Vagina (tissue), 2 donors: ENCODE measurements at places on chromosomes 16 and 17.
A peak's percentile ranks its signal among the peaks of the same experiment; 100 is the strongest.

DNA sequence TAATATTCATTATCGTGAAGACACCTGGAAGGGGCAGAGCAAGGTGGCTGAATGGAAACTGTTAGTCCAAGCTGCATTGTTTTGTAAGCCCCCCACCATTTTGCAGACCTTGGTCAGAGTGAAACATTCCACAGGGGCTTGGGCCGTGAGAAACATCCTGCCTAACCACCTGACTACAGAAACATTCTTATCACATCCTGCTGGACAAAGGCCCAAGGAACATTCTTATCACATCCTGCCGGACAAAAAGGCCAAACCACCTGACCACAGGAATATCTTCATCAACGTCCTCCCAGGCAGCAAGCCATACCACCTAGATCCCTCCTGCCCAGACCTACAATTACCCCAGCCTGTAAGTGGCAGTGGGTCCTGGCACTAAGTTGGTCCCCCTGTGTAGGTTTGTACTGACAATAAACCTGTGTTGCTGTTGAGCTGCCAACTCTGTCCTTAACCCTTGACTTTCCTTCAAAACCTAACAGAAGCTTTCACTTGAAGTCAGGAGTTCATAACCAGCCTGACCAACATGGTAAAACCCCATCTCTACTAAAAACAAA is 19.6 kb downstream of the ATF7IP2 start:
- DNase-seq = no peak

GRCh38 chr17:43142153-43142552 is 17.0 kb upstream of the BRCA1 start:
- no peak for DNase-seq

DNA sequence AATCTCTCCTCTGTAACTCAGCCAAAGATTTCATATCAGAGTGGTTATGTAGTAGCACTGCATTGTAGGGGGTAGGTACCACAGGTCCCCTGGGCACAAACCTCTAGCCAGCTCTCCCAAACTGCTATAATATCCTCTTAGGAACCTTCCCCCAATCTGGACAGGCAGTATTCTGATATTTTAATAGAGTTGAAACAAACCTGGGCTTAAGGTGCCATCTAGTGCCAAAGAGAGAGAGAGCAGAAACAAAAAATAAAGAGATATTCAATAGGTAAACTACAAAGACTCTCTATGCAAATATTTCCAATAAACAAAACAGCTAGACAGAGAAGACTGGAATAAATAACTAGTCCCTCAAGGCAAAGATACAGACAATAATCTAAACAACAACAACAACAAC is 1070.0 kb downstream of the CDH11 start:
- DNase-seq = no peak

- DNase-seq = no peak
Measured at GRCh38 chr16:89911375-89911774, 7.3 kb upstream of the MC1R start.

- DNase-seq = no peak
Measured at GRCh38 chr17:28118362-28118761, 75.9 kb downstream of the NLK start.

- DNase-seq = no peak
Measured at GRCh38 chr17:50560931-50561745, 623 bp downstream of the CACNA1G start.

DNA sequence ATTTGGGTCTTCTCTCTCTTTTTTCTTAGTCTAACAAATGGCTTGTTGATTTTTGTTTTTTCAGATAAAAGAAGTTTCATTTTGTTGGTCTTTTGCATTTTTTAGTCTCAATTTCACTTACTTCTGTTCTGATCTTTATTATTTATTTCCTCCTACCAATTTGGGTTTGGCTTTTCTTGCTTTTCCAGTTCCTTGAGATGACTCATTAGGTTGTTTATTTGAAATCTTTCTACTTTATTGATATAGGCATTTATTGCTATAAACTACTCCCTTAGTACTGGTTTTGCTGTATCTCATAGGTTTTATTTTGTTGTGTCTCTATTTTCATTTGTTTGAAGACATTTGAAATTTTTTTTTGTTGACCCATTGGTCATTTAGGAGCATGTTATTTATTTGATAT is 152.2 kb upstream of the MPHOSPH6 start:
- no peak for DNase-seq

- DNase-seq = no peak
Measured at GRCh38 chr17:37648555-37648954, 5.3 kb upstream of the DDX52 start.

GRCh38 chr16:15716694-15717447 is 66.8 kb downstream of the NDE1 start:
- DNase-seq = no peak

DNA sequence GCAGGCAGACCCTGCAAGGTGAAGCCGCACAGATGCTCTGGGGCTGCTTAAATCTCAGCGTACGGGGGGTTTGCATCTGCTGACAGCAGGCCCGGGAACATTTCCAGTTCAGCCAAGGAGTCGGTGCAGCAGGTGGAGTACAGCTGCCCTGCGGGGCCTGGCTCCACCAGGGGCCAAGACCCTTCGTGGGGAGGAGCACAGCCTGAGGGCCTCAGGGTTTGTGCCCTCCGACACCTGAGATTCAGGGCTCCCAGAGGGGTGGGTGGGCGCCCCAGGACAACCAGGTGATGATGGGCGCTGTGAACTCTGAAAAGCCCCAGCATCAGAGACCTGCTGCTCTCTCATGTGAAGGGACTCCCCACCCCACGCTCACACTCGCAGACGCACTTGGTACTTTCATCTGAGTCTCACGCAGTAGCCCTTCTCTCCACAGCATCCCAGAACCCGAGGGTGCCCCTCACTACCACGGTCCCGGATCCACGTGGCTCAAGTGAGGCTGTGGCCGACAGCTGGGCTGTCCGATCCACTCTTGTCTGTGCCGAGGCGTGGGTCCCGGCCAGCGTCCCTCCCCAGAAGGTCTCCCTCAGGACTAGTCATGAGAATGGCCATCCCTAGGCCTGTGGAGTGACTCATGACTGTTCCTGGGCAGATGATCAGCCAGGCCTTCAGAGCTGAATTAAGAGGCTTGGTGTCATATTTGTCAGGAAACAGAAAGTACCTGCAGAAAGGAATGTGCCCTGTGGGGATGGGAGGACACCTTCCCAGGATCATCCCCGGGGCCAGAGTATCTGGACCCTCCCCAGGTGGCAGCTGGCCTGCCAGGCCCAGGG is 29.6 kb downstream of the ACSF3 start:
- DNase-seq = no peak

DNA sequence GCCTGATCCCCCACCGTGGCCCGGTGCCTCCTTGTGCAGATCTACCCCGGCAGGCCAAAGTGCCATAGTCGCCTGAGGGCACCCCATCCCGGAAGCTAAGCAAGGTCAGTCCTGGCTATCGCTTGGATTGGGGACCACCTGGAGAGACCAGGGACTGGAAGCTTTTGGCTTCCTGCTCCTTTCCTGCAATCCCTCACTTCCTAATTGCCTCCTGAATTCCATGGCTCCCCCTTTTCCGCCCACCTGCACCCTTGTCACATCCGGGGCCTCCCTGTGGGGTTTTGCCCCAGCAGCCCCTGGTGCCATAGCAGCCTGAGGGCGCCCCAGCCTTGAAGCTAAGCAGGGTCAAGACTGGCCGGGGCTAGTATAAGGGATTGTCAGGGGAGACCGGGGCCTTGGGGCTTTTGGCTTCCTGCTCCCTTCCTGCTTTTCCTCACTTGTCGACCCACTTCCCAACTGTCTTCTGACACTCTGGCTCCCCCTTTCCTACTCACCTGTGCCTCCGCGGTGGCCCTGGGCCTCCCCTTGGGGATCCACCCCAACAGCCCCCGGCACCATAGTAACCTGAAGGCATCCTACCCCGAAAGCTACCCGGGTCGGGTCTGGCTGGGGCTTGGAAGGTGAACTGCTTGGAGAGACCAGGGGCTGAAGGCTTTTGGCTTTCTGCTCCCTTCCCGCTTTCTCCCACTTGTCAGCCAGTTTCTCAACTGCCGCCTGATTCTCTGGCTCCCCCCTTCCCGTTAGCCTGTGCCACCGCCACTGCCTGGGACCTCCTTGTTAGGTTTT is 2293.6 kb downstream of the TP53TG3F start:
- DNase-seq = peak; percentile 76

GRCh38 chr17:63645775-63646487 is 23.7 kb downstream of the MAP3K3 start:
- DNase-seq = no peak

DNA sequence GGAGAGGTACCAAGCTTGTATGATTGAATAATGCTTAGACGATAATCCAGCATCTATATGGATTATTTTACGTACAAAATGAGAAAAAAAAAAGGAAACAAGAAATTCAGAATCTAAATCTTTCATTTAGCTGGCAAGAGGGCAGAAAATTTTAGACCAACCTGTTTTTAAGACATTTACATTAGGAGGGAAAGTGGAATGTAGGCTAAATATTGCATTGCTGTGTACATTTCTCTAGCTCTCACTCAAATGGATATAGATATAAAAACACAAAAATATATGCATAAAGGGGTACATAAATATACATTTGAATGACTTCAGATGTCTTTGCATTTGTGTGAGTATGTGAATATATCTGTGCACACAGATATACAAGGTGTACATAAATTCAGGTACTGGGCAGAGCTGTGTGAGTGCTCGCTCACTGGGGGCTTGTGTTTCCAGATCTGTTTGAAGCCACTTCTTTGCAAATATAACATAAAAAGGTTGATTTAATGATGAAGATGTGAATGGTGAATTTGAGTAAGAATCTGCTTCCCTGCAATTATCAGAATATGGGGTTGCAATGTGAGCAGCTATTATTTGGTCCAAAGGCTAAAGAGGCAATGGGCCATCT is 14.2 kb upstream of the ZFHX3 start:
- DNase-seq = no peak

- no peak for DNase-seq
Measured at GRCh38 chr16:80341263-80341662, 199.5 kb upstream of the DYNLRB2 start.
